ENCODE measurements at places on chromosomes 3 and 15.

- no peak for DNase-seq
Measured at GRCh38 chr3:9397906-9398699, 688 bp downstream of the SETD5 start.

DNA sequence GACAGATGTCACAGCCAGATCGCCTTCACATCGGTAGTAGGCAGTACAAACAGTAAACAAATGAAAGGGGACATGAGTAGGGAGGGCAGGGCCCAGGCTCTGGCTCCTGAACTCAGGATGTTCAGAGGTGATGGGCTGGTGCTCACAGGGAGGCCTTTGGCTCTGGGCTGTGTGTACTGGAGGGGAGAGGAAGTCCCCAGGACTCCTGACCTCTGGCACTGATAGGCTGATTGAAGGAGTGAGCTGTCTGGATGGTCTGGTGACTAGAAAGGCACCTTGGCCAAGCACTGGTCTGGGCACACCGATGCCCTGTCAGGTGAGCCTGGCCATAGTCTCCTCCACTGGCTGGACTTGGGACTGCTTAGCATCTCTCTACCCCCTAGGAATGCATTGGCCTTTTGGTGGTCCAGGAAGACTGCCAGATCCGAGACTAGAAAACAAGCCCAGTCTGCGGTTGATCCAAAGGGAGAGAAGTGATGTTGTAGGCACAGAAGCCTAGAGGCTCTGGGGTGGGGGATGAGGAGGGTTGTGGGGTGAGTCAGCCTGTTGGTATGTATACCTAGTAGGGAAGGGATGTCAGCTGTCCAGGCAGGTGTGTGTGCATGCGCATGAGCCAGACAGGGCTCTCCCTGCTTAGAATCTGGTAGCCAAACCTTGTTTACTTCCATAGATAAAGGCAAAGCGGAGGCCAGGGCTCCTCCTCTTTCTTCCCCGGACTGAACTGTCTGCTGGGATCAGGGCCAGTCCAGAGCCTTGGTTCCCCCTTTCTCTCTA is 1.9 kb downstream of the SPINT1 start:
- no peak for DNase-seq

DNA sequence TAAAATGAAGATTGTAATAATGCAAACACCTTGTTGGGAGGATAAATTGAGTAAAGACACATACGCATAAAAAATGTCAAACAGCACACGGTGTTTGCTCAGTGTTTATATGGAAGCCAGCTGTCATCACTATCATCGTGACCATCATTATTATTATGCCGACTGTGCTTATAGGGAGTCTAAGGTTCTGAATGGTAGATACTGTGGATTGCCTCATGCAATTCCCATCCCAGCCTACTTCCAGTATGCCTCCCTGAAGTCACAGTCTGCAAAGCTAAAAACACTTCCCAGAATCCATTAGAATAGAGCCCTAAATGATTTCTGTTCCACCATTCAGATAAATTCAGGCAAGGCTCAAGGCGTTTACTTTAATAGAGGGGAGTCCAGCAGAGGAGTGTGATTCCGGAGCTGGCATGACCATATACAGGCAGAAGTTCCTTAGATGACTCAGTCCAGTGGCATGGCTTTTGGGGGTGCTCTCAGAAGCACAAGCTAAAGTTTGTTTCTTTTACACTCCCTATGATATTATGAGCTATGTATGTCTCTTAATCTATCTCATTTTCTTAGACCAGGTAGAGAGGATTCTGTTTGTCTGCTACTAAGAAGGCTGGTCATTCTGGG is 148.7 kb downstream of the MEX3B start:
- no peak for DNase-seq

DNA sequence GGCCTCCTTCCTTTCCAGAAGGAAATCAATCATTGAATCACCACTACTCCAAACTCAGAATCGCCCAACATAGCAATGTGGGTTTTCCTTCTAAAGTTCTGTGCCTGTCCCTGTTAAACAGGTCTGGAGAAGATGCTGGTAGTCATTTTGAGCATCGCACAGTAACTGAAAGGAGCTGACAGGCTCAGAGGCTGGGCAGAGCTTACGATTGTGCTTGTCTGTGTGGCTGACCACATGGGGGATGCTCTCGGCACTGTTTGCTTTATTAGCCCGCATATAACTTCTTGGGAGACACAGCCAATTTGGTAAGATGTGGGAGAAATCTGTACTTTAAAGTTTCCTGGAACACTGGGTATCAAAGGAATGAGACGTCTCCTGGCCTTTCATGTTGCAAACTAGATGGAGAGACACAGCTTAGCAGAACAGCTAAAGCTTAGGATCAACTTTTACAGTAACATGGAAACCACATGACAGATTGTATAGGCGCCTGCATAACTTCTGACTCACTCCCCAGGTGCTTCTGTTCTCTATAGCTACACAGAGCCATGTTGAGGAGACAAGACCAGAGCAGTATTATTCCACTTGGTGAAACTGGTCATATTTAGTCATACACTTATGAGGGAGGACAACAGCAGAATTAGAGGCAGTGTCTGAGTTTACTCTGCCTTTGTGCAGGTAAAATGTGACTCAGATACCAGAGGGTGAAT is 374.1 kb downstream of the RORA start:
- no peak for DNase-seq

GRCh38 chr3:36814066-36814717 is 49.8 kb upstream of the DCLK3 start:
- DNase-seq = no peak

DNA sequence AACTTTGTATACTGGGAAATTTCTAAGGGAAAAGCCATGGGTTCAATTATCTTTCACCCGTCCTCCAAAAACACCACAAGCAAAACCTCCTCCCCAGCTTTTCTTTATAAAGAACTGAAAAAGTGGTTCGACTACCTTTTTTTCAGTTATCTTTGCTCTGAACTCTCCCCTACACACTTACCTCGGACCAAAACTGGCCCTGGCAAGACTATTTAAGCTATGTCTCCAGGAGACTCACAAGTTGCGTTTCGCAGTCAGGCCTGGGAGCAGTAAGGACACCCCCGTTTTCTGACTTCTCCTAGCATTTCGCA is 645 bp downstream of the COPS2 start:
- DNase-seq = no peak

DNA sequence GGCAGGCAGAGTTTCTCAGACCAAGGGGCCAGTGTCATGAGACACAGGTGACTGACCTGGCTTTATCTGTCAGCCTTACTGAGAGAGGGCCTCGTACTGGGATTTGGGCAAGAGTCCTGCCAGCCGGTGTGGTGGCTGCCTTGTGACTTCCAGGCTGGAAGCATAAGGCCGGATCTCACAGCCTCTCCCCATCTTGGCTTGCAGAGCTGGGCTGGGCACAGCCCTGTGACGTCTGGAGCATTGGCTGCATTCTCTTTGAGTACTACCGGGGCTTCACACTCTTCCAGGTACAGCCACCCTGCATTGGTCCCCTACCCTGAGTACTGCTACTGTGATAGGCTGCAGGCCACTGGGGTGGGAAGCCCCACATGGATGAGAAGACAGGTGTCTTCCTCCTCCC is 12.1 kb downstream of the CLK3 start:
- no peak for DNase-seq

- no peak for DNase-seq
Measured at GRCh38 chr3:114308377-114308776, 14.5 kb downstream of the TIGIT start.

DNA sequence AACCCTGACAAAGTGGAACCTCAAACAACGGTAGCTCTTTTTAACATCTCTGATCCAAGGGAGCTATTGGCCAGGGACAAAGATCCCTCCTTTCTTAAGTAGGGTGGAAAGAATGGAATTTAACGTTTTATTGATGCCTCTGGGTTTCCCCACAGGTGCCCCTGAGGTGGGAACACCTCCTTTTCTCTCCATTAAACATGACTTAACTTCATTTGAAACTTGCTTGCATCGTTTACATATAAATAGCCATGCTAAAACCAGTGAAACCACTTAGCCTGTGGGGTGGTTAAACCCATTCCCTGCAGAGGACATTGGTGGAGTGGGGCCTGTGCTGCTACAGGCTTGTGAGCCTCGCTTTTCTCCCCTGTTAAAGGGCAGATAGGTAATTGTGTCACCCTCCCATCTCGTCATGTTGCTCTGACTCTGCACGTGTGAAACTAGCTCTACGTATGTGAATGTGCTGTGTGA is 9.7 kb downstream of the CGNL1 start:
- DNase-seq = no peak

DNA sequence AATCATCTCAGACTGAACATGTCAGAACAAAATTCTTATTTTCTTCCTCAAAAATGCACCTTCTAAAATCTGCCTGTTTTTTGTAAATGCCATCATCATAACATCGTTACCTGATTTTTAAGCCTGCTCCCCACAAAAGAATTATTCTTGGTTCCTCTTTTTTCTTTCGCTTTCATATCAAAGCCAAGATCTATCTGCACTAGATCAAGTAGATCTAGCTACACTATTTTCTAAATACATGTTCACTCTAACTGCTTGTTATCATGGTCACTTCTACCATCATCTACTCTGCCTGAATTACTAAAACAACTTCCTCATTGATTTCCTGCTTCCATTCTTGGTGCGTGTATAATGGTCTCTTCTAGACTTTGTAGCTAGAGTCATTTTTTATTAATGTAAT is 217.7 kb downstream of the ARPP21 start:
- no peak for DNase-seq

- DNase-seq = no peak
Measured at GRCh38 chr3:47985381-47985780, 30.8 kb downstream of the MAP4 start.

GRCh38 chr15:99042892-99043291 is 35.3 kb upstream of the PGPEP1L start:
- DNase-seq = no peak
